ENCODE measurements at places on chromosomes 16 and 17.

DNA sequence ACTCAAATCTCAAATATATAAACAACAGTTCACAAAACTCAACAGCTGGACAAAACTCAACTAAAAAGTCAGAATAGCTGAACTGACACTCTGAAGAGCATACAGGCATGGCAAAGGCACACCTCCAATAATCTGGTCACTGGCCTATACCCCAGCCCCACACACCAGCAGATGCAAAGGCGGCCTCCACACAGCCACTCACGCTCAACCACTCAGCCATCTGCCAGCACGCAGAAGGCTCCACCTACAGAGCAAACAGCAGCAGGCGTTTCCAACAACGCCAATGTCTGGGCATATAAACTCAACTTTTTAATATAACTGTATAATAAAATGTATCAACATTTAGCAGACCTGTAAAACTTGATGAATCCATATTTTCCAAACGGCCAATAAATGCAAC, 17.2 kb downstream of the USP7 start:
- DNase-seq: no peak

- DNase-seq: no peak
Observed at GRCh38 chr17:51398687-51399086, 138.3 kb downstream of the UTP18 start.

DNA sequence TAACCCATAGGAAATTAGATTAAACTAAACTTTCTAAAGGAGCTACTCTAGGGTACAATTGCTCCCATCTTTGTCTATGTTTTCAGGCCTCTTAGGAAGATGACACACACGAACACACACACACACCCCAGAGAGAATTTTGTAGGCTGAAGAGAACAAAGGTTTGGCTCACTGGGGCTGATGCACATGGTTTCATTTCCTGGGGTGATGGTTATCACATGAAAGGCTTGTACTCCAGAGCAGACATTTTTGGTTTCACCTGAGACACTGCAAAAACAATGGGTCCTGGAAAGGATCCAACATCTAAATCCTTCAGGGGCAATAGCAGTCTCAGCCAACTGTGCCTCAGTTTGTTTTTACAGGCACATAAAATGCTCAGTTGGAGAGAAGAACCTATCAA, 62.8 kb downstream of the GRB7 start:
- no peak for DNase-seq

GRCh38 chr16:78925083-78925767, 675.3 kb downstream of the MAF start:
- no peak for DNase-seq

DNA sequence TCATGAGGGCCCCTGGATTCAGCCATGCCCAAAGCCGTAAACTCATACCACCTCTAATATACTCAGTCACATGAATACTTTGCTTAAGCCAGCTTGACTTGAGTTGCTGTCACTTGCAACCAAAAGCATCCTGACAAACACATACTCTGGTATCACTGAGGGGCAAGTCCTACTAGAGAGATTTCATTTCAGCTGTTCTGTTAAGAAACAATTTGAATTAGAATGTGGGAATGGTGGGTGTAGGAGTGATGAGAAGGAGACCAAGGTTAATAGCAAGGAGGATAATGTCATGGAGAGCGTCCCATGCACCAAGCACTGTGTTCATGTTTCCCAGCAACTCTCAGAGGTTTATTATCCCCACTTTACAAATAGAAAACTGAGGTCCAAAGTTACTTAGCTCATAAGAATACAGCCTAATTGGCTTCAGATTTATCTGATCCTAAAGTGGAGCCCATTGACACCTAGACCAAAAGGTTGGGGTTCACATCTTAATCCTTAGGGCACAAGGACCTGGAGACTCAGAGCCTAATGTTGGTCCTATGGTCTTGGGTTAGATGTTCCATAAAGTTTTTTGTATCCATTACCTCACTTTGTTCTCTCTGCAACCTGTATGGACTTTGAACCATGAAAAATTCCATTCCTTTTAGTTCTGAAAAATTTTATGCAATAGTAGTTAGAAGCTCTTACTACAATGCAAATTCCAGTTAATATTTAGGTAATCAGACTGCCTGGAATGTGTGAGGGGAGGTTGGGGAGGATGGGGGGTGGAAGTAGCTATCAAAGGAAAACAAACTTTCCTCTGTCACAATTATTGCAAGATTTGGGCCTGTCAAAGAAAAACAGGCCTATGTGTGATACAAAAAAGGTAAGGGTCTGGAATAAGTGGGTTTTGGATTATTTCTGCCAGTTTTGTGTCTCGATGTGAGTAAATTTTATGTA, 105.9 kb downstream of the IRX3 start:
- DNase-seq: no peak

- DNase-seq: peak; percentile 45
Observed at GRCh38 chr17:81044764-81045589, 10.0 kb downstream of the BAIAP2 start.

GRCh38 chr16:52548261-52549010, 1.5 kb upstream of the TOX3 start:
- no peak for DNase-seq

GRCh38 chr17:41434005-41434404, 6.8 kb downstream of the KRT38 start:
- DNase-seq: peak; percentile 38

- no peak for DNase-seq
Observed at GRCh38 chr17:82050152-82050760, 1.4 kb downstream of the RFNG start.

GRCh38 chr16:28212532-28212873, 738 bp upstream of the XPO6 start:
- DNase-seq: no peak

DNA sequence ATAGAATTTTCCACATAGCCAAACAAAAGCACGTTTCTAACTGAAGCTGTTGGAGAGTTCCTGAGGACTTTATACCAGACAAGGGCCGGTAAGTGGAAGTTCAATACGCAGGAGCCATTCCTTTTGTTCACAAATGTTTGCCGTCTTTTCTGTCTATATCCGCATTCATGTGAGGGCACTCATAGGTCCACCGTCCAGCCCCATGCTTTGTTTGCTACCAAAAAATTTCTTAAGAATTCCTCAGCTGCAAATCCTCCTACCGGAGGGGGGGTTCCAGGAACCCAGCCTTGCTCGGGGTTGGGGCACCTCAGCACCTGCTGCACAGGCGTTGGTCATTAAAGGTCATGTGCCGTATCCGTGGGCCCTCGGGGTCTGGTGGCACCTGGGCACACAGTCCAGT, 276.8 kb downstream of the SEC14L1 start:
- DNase-seq: no peak

DNA sequence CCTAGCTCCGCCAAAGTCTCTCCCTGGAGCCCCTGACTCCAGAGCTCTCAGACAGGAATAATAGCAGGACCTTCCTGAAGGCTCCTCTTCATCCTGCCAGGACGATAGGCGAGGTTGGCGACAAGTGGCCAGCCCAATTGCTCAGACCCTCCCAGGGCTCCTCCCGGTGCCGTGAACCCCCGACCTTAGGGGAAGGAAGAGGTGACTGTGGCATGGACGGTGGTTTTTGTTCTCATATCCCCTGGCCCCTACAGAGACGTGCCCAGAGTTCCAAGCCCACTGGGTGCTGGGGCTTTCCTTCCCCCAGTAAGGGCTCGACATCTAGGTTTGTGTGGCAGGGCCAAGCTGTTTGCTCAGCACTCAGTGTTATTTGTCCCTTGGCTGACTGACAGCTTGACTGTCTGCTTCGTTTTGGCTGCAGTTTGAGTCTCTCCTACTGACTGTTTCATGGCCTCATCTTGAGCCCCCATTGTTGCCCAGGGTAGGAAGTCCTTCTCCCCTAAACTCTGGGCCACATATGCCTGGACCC, 4.6 kb upstream of the ADCY7 start:
- peak; percentile 68 for DNase-seq

DNA sequence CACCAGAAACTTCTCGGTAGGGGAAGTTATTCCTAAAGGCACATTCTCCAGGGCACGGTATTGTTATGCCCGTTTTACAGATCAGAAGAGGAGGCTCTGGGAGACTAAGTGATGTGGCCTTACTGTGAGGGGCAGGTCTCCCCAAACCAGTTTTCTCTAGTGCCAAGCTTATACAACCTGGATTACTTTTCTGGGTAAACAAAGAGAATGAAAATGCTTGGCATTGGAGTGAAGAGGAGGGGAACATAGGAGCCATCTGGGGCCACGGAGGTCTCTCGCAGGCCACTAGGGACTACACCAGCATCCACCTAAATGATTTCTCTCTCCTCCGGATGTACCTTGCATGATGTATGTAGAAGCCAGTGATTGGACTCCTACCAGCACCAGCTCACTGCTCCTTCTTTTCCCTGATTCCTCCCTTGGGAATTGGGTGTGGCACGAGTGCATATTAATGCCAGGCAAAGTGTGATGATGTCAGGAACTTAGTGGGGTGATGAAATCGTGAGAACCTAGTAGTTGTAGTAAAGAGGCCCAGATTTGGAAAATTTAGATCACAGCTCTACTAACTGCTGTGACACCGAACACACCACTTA, 674 bp downstream of the TOM1L1 start:
- DNase-seq: no peak

GRCh38 chr17:19570544-19571062, 36.9 kb downstream of the SLC47A1 start:
- DNase-seq: no peak

- DNase-seq: no peak
Observed at GRCh38 chr16:87254296-87254695, 62.9 kb downstream of the C16orf95 start.

DNA sequence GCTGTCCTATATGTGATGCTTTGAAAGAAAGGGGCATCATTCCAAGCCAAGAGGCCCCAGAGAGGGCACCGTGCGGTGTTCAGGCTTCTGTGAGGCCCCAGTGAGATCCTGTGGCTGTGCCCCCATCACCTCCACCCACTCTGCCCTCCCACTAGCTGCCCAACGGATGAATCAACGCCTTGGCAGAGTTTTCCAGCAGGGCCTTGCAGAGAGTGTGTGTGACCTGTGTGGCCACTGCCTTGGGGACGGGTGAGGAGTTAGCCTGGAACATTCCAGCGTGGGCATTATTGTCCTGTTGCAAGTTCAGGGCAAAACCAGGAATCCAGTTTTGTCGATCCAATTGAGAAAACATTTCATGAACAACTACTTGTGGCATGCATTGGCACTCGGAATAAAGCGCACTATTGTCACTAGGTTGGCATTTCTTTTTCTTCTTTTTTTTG, 53.7 kb downstream of the SF3B3 start:
- DNase-seq: no peak

- DNase-seq: no peak
Observed at GRCh38 chr17:56131431-56131830, 21.8 kb upstream of the ANKFN1 start.

DNA sequence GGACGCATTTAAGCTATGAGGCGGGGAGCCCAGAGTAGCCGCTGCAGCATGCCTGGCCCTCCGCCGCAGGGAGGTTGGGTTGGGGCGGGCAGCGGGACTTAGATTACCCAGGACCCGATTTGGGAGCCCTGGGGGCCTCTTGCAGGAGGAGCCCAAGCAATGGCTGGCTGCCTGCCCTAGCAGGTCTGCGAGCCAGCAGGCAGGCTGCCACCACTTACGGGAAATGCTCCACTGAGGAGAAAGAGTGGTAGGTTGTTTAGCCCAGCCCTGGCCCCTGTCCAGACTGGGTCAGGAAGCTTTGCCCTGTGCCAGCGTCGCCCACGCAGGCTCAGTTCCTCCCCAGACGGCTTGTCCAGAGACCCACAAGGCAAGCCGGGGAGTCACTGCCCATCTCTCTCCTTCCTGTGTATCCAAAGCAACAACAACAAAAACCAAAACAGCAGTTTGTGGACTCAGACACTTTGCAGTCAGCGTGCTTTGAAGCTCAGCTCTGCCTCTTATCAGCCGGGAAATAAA, 10.3 kb upstream of the TVP23A start:
- DNase-seq: peak; percentile 89

DNA sequence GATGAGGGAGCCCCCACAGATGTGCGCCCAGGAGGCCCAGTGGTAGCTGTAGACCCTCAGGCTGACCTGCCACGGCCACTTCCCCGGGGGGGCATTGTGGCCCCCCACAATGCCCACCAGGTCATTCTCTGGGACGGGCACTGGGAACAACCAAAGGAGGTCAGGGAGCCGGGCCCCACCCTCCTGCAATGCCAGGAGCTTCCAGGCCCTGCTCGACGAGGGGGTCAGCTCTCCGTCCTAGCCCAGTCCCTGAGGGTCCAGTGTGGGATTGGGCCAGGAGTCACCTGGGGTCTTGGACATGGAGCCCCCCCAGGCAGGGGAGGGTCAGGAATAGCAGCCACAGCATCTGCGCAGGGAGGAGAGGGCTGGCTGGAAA, 7.0 kb downstream of the TPSD1 start:
- DNase-seq: no peak

DNA sequence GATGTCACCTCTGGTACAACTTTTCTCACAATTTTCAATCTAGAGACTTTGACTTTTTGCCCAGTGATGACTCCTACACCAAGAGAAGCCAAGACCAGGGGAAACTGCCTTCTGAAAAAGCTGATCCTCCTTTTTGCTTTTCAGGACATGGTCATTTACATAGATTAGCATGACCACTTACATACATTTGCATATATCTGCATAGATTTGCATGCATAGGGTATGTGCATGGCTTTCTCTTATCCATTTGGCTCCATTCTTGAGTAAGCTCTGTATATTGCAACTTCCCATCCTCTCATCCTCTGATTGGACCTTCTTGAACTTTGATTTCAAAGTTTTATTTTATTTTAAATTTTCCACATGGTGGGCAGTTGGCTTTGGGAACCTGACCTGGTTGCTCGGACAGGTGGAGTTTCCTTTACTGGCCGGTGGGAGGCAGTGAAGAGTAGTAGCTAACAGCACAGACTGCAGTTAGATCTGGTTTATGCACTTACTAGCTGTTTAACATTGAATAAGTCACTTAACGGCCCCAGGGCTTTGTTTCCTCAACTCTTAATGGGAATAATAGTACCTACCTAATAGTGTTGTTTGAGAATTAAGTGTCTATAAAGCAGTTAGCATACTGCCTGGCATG, 92.9 kb downstream of the GPR139 start:
- no peak for DNase-seq

- no peak for DNase-seq
Observed at GRCh38 chr17:38851434-38851833, 2.1 kb downstream of the RPL23 start.

GRCh38 chr16:12802661-12803060, 1.0 kb downstream of the CPPED1 start:
- no peak for DNase-seq

DNA sequence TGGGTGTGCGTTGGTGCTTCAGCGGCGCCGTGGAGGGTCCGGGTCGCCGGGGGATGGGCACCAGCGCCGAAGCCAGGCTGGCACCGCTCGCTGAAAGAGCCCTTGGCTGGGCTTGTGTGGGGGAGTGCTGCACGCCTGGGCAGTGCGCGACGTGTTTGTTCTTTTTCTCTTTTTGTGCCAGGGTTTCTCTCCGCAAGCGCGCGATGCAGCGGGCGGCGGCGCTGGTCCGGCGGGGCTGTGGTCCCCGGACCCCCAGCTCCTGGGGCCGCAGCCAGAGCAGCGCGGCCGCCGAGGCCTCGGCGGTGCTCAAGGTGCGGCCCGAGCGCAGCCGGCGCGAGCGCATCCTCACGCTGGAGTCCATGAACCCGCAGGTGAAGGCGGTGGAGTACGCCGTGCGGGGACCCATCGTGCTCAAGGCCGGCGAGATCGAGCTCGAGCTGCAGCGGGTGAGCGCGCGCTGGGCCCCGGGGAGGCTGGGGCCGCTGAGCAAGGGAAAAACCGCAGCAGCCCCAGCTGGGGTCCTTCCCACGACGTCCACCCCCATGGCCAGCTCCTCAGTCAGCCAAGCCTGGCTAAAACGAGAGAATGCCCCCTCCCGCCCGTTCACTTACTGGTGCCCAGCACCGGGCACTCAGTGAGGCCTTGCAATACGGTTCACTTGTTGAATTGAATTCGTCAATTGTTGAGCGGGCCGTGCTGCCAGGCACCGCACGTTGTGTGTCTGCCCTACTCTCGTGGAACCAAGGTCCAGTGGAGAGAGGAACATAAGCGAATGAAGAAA, 541 bp downstream of the GPT2 start:
- DNase-seq: no peak

GRCh38 chr17:73156887-73157520, 7.8 kb upstream of the SSTR2 start:
- no peak for DNase-seq
